ENCODE measurements at places on chromosomes 13 and 19.

GRCh38 chr19:12767666-12768065, 7.7 kb downstream of the HOOK2 start:
- DNase-seq = no peak

DNA sequence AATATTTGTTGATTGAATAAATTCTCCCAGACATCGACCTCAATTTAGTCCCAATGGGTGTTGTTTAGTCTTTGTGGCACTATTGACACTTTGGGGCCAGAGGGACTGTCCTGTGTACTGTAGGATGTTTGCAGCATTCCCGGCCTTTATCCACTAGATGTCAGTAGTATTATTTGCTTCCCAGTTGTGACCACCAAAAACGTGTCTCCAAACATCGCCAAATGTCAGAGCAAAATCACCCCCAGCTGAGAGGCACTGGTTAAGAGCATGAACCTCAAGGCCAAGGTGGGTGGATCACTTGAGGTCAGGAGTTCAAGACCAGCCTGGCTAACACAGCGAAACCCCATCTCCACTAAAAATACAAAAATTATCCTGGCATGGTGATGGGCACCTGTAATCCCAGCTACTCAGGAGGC, 15.4 kb downstream of the NLRP12 start:
- peak; percentile 40 for DNase-seq

DNA sequence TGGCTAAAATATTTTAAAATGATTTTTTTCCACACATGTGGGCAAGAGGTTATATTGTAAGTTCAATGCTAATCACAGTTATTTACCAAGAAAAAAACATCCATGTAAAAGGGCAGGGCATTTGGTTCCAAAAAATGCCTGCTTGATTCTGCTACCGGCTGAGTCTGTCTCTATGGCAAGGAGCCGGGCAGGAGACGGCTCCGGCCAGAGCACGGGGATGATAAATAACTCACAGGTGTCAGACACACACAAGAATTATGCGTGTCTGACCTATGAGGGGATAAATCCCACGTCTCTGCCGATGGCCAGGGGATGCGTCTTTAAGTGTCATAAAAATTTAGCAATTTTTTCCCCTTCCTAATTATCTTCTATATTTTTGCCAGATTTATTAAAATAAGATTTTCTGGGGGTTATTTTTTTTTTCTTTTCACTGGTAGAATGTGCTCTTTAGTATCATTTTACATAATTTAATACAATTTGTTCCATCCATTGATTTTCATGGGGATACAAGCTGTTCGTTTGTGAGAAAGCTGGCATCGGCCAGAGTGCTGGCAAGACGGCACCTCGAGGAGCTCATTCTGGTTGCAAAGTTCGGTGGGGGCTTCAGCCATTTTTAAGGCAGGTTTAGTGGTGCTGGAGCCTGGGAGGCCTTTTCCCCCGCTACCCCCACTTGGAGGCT, 253.9 kb downstream of the ZNF536 start:
- DNase-seq = no peak

DNA sequence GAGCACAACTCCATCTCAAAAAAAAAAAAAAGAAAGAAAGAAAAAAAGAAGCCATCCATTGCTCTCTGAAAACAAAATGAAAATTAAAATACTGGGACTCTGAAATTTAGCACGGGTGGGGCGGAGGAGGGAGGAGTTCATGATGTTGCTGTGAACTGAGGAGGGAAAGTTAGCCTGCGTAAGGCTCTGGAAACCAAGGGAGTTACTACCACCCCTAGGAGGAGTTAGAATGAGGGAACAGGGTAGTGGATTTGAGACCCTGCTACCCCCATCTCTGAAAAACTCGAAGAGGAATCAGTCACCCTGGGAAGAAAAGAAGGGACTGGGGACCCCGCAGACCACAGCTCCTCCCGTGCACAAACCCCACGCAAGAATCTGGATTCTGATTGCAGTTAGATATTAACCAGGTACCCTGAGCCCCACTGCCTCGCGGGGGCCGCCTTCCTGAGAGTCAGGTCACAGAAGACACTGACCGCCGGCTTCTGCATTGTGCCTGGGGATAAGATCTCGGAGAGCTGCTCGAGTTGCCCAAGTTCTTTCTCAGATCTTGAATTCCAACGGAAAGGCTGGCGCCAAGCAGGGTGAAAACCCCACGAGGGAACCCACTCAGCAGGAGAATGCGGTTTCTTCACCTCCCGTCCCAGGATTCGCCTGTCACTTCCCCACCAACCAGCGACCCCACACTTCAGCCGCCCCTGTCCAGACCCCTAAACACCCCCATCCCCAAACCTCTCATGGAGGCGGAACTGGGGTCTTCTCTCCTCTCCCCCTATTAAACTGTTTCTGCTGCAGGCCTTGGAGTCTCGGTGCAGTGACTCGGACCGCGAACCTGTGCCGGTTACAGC, 870 bp downstream of the ZNF442 start:
- no peak for DNase-seq

- no peak for DNase-seq
Observed at GRCh38 chr13:41546372-41547190, 89.2 kb downstream of the RGCC start.

- peak; percentile 90 for DNase-seq
Observed at GRCh38 chr13:29508130-29508875, 87.2 kb downstream of the SLC7A1 start.

DNA sequence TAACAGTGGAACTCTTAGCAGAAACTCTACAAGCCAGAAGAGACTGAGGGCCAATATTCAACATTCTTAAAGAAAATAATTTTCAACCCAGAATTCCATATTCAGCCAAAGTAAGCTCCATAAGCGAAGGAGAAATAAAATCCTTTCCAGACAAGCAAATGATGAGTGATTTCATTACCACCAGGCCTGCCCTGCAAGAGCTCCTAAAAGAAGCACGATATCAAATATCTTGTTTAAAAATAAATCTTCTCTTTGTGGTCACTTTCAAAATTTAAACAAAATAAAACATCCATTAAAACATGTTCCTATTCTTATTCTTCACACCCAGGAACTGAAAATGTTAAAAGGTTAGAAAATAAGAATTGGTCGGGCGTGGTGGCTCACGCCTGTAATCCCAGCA, 13.7 kb downstream of the MICU2 start:
- DNase-seq = no peak

DNA sequence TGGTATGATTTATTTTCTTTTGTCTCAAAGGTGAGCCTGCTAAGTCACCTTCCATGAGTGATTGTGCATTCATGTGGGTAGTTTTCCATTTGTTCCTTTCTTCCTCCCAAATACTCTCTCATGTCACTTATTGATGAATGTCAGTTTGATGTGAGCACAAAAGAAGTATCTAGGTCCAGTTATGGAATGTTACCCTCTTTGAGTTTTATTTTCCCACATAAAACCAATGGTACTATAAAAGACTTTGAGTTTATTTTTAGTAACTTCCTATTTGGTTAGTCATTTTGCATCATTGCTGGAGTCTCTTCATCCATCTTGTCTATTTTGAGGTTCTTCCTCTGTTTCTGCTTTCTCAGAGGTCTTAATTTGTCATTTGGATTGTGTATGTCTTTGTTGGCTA, 321.3 kb downstream of the GPC6 start:
- DNase-seq = no peak

DNA sequence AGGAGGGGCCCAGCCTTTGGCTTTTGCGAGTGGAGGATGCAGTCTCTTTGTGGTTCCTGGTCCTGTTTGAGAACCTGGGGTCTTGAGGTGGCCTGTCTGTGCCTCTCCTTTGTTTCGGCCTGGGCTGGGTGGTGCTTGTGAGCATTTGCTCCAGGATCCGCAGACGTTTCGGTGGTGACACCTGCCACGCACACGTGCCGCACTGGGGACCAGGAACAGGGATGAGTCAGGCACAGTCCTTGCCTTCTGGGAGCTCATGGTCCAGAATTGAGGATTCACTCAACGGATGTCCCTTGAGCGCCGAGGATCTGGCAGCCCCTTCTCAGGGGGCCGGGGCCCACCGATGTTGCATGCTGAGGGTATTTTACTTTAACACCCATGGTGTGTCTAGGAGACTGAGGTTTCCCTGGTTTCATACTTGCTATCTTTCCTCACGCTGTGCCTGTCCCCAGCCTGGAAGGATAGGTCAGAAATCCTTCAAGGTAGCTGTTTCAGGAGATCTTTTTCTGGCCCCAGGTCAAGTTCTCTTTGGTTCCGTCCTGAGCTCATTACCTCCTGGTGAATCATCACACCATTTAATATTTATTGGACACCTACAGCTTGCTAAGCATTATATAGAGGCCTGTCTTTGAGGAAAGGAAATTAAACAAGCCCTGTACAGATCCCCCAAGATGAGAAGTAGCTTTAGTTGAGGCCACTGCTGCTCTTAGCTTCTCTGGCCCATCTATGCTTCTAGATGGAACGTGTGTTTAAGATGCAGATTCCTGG, 5.1 kb downstream of the HDGFL2 start:
- DNase-seq = no peak

GRCh38 chr19:8127311-8127710, 22.1 kb downstream of the FBN3 start:
- DNase-seq = no peak

- DNase-seq = no peak
Observed at GRCh38 chr13:41720839-41721561, 239.9 kb downstream of the VWA8 start.

DNA sequence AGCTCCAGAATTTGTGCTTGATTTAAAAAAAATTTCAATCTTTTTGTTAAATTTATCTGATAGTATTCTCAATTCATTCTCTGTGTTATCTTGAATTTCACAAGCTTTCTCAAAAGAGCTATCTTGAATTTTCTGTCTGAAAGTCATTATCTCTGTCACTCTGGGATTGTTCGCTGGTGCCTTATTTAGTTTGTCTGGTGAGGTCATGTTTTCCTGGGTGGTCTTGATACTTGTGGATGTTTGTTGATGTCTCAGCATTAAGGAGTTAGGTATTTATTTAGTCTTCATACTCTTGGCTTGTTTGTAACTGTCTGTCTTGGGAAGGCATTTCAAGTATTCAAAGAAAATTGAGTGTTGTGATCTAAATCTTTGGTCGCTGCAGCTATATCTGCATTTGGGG, 106.3 kb downstream of the TNFSF13B start:
- no peak for DNase-seq

DNA sequence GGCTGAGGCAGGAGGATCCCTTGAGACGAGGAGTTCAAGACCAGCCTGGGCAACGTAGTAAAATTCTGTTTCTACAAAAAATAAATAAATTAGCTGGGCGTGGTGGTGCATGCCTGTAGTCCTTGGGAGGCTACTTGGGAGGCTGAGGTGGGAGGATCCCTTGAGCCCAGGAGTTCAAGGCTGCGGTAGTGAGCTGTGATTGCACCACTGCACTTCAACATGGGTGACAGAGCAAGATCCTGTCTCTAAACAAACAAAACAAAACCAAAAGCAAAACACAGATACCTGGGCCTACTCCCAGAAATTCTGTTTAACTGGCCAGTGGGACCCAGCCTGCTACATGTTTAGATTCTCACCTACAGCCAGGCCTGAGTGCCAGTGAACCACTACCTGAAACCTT, 74.6 kb upstream of the MEDAG start:
- DNase-seq = no peak

GRCh38 chr13:56718791-56719190, 421.9 kb upstream of the PRR20A start:
- no peak for DNase-seq

DNA sequence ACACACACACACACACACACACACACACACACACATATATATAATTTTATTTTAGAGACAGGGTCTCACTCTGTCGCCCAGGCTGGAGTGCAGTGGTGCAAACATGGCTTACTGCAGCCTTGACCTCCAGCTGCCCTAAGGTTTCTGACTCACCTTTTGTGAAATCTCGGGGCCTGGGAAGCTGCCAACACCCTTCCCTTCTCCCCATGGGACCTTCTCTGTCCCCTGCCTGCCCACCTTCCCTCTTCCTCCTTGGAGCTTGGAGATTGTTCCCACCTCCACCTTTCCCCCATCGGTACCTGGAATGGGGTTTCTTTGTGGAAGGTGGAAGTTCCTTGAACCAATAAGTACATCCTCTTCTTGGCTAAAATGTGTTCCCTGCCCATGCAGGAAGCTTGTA, 6.3 kb downstream of the ARRDC5 start:
- no peak for DNase-seq

GRCh38 chr13:34462843-34463242, 479.2 kb upstream of the NBEA start:
- no peak for DNase-seq

DNA sequence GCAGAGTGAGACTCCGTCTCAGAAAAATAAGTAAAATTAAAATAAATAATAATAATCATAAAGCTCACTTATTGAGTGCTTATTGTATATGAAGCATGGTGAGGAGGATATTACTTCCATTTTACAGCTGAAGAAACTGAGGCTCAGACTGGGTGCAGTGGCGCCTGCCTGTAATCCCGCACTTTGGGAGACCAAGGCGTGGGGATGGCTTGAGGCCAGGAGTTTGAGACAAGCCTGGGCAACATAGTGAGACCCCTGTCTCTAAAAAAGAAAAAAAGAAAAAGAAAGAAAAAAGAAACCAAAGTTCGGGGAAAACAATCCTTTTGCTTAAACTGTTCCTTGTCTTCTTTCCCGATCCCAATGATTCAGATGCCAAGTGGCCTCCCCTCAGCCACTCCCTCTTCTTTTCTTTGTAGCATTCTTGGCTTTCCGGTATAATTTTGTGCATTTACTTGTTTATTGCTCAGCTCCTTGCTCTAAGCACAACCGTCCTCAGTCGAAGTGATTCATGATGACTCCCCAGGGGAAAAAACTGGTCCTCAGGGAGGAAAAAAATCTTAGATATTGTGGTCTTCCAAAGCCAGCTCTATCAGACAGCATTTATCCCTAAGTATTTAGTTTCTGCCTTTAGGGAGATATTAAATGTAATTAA, 965 bp upstream of the EIF3G start:
- DNase-seq = no peak

DNA sequence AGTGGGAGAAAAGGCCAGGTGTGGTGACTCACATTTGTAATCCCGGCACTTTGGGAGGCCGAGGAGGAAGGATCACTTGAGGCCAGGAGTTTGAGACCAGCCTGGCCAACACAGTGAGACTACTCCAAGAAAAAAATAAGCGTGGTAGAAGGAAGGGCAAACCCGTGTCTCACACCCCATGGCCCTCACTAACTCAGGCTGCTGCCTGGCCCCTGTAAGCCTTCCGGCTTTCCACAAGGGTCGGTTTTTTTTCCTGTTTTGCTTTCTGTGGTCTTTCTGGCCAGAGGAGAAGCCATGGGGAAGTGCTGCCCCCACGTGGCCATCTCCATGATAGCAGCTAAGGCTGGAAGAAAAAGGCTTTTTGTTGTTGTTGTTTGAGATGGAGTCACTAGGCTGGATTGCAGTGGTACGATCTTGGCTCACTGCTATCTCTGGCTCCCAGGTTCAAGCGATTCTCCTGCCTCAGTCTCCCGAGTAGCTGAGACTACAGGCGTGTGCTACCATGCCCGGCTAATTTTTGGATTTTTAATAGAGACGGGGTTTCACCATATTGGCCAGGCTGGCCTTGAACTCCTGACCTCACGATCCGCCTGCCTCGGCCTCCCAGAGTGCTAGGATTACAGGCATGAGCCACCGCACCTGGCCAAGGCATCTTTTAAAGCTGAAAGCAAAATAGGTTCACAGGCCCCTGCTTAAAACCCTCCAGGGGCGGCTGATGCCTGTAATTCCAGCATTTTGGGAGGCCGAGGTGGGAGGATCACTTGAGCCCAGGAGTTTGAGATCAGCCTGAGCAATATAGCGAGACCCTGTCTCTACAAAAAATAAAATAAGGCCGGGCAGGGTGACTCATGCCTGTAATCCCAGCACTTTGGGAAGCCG, 7.5 kb upstream of the ARHGEF18 start:
- peak; percentile 94 for DNase-seq
